ENCODE measurements at places on chromosomes 5 and 9. TPM values are rescaled to one million over a fixed set of nuclear protein-coding genes. Genes with fewer than 3 reads are reported as not detected.
A peak's percentile ranks its signal among the peaks of the same experiment; 100 is the strongest.

GRCh38 chr5:168128557-168128956 lies 162.9 kb upstream of the WWC1 start:
- DNase-seq, result no peak

GRCh38 chr9:121268598-121268850 lies 562 bp downstream of the GSN start:
- no peak for DNase-seq

- DNase-seq, result no peak
Observed at GRCh38 chr9:7454624-7455023, 345.0 kb downstream of the DMAC1 start.

- DNase-seq, result peak; percentile 21
Observed at GRCh38 chr5:141779503-141779973, 97.5 kb upstream of the ARAP3 start.

DNA sequence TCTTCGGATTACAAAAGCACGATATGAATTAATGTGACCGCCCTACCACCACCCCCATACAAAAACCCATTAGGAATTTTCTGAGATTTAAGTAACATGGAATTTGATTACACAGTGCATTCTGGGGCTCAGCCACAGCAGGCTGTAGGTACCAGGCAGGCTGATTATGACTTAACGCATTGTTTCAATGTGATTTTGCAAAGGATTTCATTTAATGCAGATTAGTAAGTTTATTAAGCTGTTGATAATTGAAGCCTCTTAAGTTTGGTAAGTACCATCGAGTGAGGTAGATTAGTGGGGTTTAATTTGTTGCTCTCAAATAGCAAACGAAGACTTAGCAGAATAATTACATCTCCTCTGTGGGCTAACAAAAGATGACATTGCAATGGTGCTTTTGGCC lies 240.1 kb downstream of the TRPM3 start:
- no peak for DNase-seq

DNA sequence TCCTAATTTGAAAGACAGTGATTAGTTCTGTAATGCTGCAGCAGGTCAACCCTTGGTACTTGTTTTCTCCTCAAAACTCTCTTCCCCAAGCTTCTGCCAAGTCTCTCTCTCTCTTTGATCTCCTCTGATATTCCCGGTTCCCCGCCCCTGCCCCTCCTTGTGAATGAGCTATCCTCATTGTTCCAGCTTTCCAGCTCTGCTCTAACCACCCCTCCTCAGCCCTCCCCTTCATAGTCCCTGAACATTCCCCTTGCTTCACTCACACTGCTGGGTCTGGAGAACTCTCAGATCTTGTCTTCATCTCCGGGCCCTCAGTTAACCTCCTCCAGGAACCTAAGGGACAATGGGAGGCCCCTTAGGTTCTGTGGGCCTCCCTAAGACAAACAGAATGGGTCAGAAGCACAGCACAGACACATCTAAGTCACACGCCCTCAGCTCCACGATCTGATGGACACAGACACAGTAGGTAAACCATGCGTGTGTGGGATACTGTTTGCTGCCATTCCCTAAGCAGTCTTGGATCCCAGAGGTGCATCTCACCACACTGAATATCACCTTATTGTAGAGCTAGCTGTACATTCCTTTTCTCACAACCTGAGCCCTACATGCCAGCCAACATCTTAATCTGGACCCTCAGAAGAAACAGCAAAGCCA lies 17.4 kb upstream of the LARP1 start:
- no peak for DNase-seq

DNA sequence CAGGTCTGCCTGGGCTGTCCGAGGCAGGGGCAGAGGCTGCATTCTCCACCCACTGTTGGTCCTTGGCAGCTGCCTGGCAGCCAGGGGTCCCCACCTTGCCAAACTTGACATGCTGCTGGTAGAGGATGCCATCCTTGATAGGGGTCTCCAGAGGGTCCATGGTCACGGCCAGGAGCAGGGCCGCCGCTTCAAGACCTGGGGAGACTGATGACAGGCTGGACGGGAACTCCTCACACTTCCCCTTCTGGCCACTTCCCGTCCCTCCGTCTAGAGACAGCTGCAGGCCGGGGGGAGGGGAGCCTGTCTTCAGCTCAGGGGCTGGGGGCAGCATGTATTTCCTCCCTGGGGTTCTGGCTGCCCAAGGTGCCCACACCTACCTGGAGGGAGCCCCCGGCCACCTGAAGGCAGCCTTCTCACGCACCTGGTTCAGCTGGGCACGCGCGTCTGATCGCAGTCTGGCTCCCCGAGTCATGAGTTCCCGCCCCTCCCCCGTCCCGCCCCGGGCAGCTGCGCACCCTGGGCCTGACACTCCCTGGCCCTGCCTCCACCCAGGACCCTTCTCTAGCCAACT lies at the start of gene DOK3:
DOK3 (minus strand) TSS at position 446 of the 571 bp plus-strand sequence; CDS start at position 160, 286 bp downstream.
- no peak for DNase-seq

DNA sequence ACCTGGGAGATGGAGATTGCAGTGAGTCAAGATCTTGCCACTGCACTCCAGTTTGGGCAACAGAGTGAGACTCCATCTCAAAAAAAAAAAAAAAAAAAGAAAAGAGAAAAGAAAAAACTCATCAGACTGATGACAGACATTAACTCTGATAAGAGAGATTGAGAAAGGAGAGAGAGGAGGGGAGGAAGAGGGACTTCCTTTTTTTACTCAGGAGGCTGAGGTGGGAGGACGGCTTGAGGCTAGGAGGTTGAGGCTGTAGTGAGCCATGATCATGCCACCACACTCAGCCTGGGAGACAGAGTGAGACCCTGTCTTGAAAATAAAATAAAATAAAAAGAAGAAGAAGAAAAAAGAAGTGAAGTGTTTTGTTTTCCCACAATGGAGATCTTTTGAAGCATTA lies 9.7 kb upstream of the MSMP start:
- DNase-seq, result no peak

DNA sequence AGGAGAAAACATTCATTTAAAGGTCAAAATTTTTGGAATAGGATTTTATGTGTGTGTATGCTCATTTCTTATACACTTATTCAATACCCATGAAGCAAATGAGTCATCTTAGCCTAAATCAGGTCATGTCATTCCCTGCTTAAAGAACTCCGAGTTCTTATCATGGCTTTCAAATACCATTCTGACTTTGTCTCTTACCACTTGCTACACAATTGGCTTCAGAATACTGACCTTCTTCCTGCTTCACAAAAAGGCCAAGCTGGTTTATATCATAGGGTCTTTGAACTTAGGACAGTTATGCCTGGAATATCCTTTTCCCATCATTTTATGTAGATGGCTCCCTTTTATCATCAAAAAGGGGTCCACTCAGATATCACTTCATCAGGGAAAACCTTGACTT lies 652.2 kb upstream of the WWC1 start:
- DNase-seq, result no peak

GRCh38 chr9:113361304-113362018 lies 12.1 kb downstream of the BSPRY start:
- DNase-seq, result no peak

- DNase-seq, result no peak
Observed at GRCh38 chr5:93359296-93359959, 221.6 kb downstream of the NR2F1-AS1 start.

DNA sequence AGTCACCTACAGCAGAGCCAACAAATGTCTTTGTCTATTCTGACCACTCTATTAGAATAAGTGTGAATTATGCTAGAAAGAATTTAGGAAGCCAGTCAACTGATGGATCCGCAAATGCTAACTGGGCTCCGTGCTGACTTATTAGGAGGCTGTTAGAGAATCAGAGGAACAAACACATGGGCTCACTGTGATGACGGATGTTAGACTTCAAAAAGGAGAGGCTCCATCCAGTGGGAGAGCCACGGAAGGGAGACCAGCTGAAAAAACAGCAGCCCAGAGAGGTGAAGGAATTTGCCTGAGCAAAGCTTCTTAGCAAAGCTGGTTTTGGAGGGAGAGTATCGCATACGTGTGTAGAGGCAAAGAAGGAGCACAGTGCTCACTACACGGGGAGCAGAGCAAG lies 5.8 kb upstream of the TGFBI start:
- DNase-seq, result no peak

DNA sequence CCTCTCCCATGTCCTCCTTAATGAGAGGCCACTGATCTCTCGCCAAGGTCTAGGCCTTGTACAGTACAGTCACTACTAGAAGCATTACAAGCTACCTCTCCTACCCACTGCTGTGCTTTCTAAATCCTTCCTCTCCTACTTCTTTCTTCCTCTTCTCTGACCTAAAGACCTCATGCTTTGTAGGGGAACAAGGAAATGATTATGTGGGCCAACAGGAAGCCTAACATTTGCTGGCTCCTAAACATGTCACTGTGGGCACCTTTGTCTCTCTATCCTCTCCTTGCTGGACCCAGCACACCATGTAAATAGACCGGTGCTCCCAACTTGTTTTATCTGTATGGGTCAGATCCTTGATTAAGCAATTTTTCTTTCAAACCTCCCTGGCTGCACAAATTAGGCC lies 16.7 kb downstream of the SLC28A3 start:
- no peak for DNase-seq

- DNase-seq, result no peak
Observed at GRCh38 chr9:131420980-131421624, 27.2 kb downstream of the PRRC2B start.

DNA sequence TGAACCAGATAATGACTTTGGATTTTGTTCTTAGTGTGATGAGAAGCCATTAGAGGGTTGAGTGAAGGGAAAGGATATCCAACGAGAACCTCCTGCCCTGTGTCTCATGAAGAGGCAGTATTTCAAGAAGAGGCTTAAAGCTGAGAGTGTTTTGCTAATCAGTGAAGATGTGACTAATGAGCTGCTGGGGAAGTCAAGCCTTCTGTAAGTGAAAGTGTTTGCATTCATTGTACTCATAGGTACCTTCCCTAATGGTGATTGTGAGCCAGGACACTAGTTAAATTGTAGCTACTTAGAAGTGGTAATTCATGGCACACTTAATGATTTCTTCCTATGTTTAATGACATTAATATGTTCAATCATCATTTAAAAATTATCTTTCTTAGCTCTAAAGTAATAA lies 23.7 kb downstream of the PIP5K1B start:
- no peak for DNase-seq

DNA sequence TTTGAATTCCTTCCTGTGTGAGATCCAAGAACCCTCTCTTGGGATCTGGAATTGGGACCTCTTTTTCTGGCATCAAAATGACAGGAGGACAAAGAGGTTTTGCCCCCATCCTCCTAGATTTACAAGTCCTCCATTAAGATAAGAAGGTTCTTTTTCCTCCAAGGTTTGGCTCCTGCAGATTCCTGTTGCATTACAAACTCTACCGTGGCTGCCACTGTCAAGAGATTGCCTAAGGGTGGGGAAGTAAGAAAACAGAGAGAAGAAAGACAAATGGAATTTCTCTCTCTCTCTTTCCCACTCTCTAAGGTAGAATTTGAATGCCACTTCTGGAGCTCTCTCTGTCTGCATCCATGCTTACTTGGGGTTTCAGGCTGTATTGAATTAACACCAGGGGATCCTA lies 12.0 kb upstream of the SVEP1 start:
- DNase-seq, result no peak

DNA sequence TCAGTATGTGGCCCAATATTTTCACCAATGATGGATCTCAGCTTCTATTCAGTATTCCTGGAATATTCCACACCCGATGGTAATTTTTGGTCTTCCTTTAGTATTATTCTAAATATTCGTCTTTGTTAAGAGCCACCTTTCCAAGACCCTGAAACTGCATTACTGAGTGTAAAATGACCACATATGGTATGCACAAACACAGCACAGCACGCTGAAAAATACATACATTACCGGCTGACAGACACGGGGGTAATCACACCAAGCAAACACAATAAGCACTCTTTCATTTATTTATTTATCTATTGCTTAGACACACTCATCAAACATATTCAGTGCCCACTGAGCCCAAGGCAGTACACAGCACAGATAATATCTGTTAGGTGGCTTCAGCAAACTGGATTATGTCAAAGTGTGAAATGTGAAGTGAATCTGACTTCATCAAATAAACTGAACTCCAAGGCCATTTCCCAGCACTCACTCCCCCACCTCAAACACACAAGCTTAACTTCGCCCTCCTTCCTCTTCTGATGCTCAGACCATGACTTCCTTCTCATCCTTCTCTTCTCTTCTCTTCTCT lies 1637.8 kb upstream of the C9orf72 start:
- DNase-seq, result no peak

- no peak for DNase-seq
Observed at GRCh38 chr5:97979740-97980139, 793.7 kb upstream of the RGMB start.

GRCh38 chr9:20804489-20805250 lies 120.6 kb downstream of the FOCAD start:
- DNase-seq, result no peak

- no peak for DNase-seq
Observed at GRCh38 chr9:123437201-123437600, 81.2 kb downstream of the CRB2 start.

DNA sequence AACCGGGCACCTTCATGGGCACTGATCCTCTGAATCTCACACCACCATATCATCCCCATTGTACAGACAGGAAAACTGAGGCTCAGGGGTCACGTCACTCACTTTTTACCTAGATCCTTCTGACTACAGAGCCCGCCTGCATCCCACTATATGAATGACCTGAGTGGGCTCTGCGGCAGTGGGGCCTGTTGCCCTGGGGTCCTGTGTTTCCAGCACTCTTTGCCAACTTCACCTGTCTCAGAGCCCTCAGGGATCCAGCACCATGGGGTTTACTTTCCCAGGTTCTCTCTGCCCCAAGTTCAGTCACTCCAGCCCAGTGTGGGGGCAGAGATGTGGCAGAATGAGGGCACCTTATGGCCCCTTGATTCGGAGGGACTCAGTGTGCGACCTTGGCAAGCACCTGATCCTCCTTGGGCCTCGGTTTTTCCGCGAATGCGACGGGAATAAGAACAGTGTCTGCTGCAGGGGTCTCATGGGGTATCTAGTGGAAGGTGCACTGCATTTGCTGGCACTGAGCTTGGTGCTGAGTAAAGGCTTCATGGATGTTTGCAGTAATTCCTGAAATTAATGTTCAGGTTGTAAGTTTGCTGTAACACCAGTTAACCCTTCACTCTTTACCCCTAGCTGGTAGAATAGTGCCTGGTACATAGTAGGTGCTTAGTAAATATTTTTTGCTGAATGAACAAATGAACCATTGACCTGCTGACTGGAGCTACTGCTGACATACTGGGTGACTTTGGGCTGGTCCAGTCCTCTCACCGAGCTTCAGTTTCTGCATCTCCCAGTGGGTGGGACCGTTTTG lies 47.1 kb upstream of the BOD1 start:
- DNase-seq, result no peak

DNA sequence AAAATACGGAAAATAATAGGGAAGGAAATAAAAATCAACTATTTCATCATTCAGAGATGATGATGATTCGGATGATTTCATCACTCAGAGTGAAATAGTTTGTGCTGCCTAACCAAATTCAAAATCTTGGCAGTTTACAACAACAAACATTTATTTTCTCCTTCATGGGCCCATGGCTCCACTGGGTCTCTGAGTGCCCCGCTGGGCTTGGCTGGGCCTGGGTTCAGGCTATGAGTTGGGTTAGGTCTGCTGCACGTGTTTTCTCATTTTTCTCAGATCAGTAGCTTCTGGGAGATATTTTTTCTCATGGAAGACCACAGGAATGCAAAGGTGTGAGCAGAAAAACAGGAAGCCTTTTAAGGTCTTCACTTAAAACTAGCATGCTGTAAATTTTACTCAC lies 24.0 kb upstream of the F2RL1 start:
- DNase-seq, result no peak

Gene CCDC152
- total RNA-seq, result 3.1 TPM

Gene PCDHGA2
- total RNA-seq, result 12.8 TPM

Gene OLFM1
- total RNA-seq, result 40.6 TPM

Gene LCN1
- total RNA-seq, result not detected

Gene LCNL1
- 83.5 TPM for total RNA-seq

Gene PCDHGA12
- 19.8 TPM for total RNA-seq

Gene KCNV2
- total RNA-seq, result not detected

Gene GZMA
- not detected for total RNA-seq

Gene TMEM252
- total RNA-seq, result not detected

Gene SPATA31D4
- total RNA-seq, result not detected

Gene TAF11L10
- not detected for total RNA-seq

Gene PCA3
- not detected for total RNA-seq

Measured in tibial nerve (tissue), 4 donors.